Caki2 (cell line): ENCODE measurements at places on chromosomes 1 and 21.

GRCh38 chr1:204520834-204521709 lies 4.9 kb downstream of the MDM4 start:
- DNase-seq, result peak; percentile 91

DNA sequence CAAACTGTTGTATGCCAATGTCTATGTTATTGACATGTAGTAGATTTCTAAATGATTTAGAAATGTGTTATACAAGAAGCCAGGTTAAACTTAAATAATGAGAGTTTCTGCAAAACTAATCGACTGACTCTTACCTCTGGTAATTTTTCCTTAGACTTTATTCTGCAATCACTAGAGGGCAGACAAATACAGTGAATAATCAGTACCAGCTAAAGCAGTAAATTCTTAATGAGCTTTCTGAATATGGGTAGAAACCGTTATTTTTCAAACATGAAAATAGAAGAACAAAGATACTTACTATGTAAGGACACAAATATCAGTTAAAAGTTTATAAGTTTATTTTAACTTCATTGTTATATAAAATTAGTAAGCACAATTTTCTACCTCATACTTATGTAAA lies 97.9 kb upstream of the RGS1 start:
- peak; percentile 29 for DNase-seq

GRCh38 chr1:183051546-183051945 lies 28.3 kb downstream of the LAMC1 start:
- DNase-seq, result no peak

DNA sequence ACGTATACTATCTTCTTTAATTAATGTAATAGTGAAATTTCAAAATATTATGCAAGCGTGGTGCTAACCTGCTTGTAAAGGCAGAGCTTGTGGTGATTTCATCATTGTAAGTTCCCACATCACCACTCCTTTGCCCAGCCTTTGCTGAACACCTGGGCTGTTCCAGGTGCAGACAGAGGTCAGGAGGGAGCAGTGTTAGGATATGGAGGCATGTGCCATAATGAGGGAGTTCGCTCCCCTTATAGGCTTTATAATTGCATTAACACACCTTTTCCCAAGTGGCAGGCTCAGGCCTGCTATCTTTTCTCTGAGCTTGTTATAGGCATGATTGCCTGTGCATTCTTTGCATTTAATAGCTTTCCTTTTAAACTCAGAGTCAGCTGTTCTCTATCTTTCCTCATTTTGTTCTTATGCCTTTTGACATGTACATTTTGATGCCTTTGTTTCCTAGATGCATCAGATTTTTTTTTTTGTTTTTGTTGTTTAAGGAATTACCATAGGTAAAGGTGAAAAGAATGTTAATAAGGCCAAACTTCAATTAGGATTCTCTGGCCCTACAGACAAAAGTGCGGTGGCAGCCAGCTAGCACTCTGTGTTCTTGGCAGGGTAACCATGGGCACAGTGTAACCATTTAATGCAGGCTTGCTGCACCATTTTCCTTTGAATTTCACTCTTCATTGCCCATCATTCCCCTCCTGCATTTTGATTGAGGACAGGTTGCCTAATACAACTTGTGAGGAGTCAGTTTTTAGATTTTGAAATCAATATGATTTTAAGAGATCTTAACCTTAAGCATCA lies 12.6 kb downstream of the NPL start:
- no peak for DNase-seq

DNA sequence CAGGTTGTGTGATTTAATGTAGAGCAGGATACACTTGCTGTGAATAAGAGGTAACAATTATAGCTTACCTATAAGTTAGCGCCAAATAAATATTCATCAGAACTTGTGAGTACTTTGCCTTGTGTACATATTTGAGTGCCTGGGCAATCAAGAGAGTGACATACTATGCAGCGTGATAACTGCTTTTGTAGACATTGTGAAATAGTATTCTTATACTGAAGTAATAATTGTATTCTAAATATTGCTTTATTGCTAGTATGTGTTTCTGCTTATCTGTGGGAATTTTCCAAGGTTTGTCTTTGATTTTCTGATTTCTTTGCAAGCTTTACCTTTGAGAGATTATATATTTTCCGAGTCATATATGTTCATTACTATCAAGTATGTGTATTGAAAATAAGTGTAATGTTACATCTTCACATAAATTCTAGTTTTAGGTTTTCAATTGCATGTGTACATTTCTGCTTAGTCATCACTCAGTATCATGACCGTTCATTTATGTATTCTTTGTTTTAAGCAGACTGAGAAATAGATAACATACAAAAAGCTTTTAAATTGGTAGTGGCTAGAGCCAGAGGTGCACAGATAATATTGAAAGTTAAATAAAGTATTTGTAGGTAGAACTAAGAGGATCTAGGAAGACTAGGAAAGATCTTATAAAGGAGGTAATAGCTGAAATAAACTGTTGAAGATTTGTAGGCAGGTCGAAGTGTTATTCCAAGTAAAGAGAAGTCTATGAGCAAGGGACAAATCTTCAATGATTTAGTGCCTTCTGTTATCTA lies 19.5 kb downstream of the USP25 start:
- DNase-seq, result peak; percentile 28

DNA sequence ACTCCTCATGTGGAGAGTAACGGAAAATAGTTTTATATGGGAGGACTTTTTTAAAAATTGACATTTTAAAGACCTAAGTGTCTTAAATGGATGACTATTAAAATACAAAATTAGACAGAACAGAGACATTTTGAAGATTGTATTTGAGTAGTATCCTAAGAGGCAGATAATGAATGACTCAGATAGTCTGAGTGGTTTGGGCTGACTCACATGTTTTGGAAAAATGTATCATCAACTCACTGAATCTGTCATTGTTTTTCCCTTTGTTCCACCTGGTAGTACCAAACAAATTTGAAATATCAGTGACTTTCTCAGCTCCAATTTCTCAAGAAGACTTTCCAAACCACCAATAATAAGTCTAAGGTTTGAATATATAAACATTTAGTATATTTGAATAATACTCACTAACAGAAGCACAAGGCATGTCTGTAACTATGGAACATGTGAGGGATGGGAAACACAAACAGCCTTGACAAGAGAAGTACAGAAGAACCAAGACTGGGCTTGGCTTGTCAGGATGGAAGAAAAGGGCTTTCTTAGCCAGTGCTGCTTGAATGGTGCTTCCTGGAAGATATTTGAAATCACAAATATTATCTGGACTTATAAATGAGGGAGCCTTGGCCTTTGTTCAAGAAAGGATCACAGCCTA lies 90.6 kb downstream of the SGIP1 start:
- DNase-seq, result no peak

- DNase-seq, result peak; percentile 64
Measured at GRCh38 chr1:217106231-217106901, 383.1 kb upstream of the ESRRG start.

DNA sequence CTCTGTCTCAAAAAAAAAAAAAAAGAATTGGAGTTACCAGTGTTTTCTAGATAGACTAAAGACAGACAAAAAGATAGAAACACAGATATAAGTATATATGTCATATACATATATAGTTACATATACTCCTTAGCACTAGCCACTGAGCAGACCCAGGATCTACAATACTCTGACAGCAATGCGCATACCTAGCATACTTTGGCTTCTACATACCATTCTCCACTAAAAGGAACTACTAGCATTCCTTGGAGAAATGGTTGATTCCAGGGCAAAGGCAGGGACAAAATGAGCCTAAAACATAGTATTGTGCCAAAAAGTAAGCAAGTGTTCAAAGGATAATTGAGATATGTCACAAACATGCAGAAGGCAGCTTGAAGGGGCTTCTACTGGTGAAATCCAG lies 22.7 kb downstream of the SYNJ1 start:
- DNase-seq, result no peak

DNA sequence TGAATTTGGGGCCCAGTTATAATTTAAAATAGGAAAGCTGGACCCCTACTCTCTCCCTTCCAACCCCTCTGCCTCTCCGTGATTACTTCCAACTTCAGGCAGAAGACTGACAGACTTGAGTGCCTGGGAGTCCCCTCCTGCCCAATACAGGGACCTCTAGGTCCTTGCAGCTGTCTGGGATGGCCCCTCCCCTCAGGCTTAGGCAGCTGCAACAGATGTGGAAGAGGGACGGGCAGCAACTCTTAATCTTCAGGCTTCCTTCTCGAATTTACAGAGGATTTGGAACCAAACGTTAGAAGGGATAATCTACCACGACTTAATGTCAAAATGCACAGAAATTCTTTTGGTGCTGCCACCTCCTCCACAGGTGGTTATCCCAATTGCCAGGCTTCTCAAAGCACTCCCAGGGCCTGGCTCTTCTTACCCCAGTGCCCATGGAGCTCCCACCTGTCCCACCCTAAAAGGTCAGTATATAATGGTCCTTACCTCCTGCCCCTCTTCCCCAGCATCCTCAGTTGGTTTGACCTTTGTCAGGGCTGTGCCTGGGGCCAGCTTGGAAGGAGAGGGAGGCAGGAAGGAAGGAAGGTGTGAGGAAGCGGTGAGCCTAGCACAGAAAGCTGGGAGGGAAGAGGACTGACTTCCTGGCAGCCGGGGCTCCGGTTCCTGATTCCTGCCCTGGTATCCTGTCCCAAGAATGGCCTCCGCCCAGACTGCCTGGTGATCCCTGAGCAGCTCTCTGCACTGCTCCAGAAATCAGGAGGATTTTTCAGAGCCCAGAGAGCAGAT lies 2.8 kb downstream of the PEA15 start:
- no peak for DNase-seq

- peak; percentile 56 for DNase-seq
Measured at GRCh38 chr1:228087771-228088251, 5.3 kb downstream of the ARF1 start.

- DNase-seq, result no peak
Measured at GRCh38 chr1:208640295-208640694, 396.1 kb upstream of the PLXNA2 start.

GRCh38 chr1:6103111-6103853 lies 57.6 kb downstream of the KCNAB2 start:
- DNase-seq, result no peak

DNA sequence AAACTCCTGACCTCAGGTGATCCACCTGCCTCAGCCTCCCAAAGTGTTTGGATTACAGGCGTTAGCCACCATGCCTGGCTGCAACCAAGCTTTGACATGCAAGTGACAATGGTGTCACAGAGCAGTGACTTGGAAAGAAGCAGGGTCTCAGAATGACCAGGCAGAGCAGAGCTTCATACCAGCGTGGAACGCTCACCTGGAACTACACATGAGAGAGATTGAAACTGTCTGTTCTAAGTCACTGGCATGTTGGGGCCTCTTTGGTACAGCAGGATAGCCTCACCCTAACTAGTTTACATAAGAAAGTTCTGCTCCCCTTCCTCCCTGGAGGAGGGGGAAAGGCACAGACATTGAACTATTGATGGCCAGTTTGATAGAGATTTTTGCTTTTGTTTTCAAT lies 47.5 kb upstream of the ITPKB start:
- no peak for DNase-seq

DNA sequence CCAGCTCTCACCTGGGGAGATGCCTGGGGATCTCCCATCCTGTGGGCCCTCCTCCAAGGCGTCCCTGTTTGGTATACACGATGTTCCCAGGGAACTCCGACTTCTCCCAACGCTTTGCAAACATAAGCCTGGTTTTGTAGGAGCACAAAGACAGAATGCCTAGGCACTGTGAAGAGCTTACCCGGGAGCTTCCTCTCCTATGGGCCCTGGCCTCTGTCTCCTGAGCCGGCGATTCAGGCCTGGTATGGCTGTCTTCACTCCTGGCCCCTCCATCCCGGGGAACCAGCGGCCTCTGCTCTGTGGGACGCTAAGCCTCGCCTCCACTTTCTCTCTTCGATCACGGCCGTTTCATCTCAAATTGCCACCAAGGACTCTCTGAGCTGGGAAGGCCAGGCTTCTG lies 59.6 kb upstream of the ACTRT2 start:
- DNase-seq, result no peak

GRCh38 chr1:54876814-54877213 lies 10.2 kb downstream of the DHCR24 start:
- no peak for DNase-seq

DNA sequence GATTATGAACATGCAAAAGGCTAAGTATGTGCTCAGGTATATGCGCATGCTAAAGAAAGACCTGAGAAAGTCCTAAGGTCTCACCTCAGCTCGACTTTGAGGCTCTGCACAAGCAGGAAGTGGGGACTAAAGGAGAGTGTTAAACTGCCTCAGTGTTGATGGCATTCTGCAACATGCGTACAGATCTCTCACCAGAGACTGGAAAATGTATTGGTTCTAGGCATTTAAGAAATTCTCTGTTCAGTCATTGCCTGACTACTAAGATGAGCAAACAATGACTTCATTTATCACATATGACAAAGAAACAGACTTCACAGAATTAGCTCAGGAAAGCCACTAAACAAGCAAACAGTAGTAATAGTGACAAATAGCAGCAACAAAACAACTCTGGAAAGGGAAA lies 90.8 kb downstream of the USH2A start:
- DNase-seq, result no peak

DNA sequence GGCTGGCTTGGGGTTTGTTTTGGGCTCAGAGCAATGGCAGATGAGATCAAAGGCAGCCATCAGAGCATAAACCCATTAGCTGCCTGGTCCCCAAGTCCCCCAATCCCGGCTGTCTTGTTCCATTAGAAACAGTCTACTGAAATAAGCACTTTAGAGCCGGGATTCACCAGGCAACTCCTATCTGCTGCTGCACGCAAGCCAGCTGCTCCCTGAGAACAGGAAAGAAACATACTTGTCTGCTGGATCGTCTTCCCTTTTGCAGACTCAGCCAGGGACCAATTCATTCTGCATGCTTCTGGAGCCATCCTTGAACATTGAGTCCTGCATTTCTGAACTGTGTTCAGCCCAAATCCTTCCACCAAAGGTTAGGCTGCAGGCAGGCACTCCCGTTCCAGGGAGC lies 21.8 kb downstream of the RXRG start:
- no peak for DNase-seq

DNA sequence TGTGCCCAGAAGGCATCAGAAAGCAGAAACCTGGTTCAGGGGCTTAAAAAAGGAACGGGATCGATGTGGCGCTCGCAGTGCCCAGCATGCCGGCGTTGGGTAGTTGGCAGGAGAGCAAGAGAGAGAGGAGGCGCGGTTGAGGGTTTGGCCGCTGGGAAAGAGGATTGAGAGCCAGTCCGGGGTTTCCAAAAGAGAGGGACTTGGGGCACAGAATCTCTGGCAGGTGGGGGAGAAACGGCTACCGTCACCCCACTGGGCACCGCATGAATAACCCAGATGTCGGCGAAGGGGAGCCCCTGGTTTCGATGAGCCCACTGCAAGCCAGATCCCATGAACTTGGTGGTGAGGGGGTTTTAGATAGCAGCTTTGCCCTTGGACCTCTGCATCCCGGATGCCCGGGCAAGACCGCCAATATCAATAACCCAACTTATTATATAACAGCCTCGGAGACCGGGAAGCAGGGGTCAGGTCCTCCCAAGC lies 60.4 kb upstream of the ACOT11 start:
- DNase-seq, result no peak
